Stimulated activated CD8-positive, alpha-beta memory T cell treated with anti-CD3 and anti-CD28 coated beads, Interleukin-4, amount 100 ng/mL, for 24 hours (primary cell): ENCODE measurements at places on chromosomes 3 and 15.
A peak's percentile ranks its signal among the peaks of the same experiment; 100 is the strongest.

GRCh38 chr15:67386947-67387346 is 132.4 kb downstream of the IQCH start:
- no peak for DNase-seq

DNA sequence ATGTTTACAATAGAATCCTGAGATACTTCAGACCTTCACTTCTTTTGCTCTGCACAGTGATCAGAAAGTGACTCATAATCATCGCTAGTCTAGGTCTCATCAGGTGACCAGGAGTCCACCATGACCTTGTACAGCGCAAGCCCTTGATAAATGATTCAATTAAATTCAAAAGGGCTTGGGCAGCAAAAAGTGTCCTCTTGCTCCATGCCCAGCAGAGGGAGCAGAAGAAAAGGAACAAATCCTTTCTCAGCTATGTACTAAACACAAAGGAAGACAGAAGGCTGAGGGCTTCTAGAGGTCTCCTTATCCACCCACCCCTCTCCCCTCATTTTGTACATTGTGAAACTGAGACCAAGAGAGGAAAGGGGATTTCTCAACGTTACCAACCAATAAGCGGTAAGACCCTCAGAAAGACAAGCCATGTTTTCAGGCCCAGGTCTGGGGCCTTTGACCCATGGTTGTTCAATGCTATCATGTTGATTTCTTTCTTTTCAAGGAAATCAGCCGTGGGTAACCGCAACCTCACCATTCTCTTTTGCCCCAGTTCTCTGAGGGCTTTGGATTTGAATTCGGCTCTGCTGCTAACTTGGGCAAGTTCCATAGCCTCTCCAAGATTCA is 74.8 kb downstream of the AQP9 start:
- DNase-seq: no peak

DNA sequence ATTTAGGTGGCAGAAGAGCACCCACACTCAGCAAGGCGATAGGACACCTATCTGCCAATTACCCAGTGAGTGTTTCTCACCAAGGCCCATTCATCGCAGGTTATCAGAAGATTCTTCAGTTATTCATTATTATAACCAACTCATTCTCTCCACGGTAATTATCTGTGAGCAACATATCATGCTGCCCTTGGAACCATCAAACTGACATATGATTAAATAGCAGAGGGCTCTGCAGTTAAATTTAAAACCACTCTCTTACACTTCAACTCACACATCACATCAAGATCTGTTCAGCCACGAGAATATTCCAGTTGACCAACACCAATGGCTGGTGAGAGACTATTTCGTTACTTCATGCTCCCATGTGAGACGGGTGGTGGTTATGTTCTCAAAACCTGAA is 489.3 kb downstream of the ERC2 start:
- no peak for DNase-seq

DNA sequence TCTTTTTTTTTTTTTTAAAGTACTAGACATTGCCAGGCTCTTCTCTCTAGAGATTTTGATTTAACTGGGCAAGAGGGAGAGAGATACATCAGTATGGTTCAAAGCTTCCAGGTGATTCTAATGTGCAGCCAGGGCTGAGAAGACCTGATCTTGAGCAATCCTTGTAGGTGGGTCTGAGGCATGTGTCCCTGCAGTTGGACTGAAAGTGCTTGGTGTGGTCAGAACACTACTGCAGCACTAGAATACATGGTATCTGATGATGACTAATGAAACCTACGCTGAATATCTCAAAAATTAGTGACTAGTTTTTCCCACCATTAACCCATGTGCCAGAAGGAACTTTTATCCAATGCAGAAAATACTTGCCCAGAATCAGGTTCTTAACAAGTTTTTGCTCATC is 34.4 kb upstream of the MYO5C start:
- no peak for DNase-seq

DNA sequence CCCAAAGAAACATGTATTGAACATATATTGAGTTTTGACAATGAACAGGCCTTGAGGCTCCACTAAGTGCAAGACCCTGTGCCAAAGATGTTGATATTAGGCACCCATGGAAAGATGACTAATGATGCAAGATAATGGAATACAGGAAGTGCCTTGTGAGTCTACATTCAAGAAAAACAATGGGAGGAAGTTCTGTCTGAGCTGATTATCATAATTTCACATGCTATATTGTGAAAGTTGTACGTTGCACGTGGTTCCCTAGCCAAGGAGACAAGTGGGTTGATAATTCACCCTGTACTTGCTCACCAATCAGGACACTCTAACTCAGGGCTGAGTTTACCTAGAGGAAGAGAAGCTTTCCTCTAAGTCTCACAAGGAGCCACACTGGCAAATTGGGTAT is 186.9 kb upstream of the STAC start:
- no peak for DNase-seq

GRCh38 chr3:155196131-155197021 is 97.1 kb downstream of the STRIT1 start:
- no peak for DNase-seq

DNA sequence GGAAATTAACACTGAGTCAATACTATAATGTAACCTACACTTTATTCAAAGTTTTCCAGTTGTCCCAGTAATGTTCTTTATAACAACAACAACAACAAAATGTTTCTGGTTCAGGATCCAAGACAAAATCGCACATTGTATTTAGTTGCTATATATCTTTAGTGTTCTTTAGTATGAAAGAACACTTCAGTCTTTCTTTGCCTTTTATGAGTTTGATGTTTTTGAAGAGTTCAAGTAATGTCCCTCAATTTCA is 7.6 kb upstream of the GRAMD1C start:
- no peak for DNase-seq

- DNase-seq: no peak
These were observed at the start of gene CD200R1 for GRCh38 chr3:112974894-112975293. Gene CD200R1, minus strand, starts transcription at chr3:112975103. Its CDS starts 246 bp downstream, at chr3:112974857.

- no peak for DNase-seq
These were observed 102.5 kb downstream of the IQSEC1 start for GRCh38 chr3:12970684-12971083.

DNA sequence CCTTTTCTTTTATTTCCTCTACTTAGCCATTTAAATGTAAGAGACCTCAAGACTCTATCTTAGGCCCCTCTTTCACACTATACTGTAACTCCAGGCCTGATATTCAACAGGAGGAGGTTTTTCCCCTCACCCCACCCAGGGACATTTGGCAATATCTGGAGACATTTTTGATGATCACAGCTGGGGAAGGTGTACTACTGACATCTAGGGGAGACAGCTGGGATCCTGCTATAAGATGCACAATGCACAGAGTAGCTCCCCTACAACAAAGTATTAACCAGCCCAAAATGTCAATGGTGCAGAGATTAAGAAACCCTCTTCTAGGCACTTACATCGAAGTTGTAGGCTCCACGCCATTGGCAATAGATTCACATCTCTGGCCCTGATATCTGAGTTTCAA is 517.5 kb upstream of the UBE2E2 start:
- DNase-seq: no peak

GRCh38 chr3:104101736-104102135 is 1265.0 kb upstream of the ALCAM start:
- no peak for DNase-seq

DNA sequence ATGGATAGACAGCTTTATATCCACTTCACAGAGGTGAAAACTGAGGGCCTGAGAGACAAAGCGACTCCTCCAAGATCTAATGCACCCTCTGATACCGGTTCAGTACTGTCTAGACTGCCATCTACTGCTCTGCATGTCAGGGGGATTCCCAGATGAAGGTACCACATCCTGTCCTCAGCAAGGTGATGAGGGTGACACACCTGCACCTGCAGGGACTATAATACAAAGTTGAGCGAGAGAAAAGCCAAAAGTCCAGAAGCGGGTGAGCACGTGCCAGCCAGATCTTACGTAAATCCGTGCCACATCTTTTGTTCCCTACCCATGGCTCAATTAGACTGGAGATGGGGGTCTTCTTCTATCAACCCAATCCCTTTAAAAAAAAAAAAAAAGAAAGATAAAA is 32.4 kb upstream of the HES1 start:
- DNase-seq: no peak

GRCh38 chr3:185470323-185470722 is 28.5 kb downstream of the TMEM41A start:
- no peak for DNase-seq

- DNase-seq: no peak
These were observed 789.8 kb downstream of the ROBO1 start for GRCh38 chr3:78978037-78978436.

DNA sequence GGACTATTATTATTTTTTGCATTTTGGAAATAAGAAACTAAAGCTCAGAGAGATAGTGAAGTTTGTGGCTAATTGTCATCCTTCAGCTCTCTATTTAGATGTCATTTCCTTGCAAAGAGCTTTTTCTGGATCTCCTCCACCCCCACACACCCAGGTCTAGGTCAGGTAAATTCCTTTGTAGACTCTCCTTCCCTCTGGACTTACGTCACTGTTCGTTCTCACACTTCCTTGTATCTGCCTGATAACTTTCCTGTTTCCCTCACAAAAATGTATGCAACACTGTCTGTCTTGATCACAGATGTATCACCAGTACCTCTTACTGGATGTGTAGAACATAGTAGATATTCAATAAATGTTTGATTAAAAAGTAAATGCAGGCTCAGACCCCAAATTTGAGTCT is 6.1 kb upstream of the MB21D2 start:
- no peak for DNase-seq

DNA sequence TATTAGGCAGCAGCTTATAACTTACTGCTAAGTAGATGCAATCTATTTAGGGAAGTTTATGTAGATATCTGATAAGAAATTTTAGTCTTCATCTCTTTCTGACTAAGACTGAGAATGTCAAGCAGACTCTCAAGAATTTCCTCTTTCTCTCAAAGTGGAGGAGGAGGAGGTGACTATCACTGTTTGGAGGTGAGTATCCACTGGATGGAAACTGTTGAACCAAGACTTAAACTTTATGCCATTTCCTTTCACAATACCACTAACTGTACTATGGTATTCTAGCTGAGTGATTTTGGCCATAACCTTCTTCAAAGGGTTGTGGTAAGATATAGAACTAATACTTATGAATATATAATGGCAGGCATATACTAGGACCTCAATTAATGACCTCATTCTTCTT is 64.6 kb downstream of the TPRG1 start:
- DNase-seq: no peak

DNA sequence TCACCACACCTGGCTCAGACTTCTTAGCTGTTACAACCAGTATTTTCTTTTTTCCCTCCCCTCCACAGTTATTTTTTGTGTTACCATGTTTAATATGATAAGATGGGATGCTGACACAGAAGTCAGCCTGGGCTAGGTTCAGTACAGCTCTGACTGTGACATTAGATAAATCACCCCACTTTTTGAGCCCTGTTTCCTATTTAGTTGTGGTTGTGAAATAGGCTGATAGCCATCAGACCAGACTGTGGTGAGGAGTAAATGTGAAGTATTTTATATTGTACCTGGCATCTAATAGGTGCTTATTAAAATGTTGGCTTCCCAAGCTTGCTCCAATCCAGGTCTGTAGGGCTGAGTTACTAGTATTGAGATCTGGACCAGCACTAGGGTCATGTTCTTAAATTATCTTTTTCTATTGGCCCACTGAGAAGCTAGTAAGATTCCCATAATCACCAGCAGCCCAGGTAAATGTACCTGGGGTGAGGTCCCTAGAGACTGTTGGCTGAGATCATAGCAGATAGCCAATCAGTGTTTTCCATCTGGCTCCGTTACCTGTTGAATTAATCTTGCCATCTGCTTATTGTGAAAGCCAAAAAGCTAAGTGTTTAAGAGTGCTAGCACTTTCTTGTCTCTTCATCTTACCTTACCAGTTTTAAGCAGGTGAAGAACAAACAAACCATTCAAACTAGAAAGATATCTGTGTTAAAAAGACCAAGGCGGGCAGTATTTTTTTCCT is 61.0 kb downstream of the CCK start:
- no peak for DNase-seq

DNA sequence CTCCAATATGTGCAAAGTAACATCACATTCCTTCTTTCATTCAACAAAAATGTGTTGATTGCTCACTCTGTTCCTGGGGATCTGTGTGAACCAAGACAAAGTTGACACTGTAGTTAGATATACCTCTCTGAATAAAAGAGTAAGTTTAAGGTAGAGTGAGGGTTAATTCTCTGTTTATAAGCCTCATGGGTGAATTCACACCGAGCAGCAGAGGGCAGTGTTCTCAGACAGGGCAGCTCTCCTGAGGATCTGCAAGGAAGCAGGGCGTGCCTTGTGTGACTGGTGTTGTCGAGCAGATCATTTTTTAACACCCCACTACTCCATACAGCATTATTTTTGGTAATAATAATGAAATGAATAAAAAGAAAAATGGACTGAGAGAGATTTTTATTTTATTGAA is 34.4 kb downstream of the PAQR9 start:
- DNase-seq: no peak

DNA sequence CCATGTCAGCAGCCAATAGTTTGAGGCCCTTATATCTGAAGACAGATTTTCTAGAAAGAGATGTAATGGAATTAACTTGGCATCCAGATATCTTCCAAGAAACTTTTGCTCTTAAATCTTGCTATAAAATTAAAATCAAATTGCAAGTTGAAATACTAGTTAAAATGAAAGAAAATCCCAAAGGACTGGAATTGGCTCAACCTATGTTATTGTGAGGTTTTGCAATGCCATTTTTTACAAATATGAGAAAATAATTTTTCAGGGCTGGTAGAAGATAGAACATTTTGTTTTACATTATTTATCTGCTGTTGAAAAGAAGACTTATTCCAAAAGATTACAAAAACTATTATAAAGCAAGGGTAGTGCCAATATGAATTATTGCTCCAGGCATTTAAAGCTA is 92.2 kb upstream of the AGTR1 start:
- no peak for DNase-seq

GRCh38 chr3:13676356-13677017 is 127.6 kb downstream of the FBLN2 start:
- DNase-seq: no peak

DNA sequence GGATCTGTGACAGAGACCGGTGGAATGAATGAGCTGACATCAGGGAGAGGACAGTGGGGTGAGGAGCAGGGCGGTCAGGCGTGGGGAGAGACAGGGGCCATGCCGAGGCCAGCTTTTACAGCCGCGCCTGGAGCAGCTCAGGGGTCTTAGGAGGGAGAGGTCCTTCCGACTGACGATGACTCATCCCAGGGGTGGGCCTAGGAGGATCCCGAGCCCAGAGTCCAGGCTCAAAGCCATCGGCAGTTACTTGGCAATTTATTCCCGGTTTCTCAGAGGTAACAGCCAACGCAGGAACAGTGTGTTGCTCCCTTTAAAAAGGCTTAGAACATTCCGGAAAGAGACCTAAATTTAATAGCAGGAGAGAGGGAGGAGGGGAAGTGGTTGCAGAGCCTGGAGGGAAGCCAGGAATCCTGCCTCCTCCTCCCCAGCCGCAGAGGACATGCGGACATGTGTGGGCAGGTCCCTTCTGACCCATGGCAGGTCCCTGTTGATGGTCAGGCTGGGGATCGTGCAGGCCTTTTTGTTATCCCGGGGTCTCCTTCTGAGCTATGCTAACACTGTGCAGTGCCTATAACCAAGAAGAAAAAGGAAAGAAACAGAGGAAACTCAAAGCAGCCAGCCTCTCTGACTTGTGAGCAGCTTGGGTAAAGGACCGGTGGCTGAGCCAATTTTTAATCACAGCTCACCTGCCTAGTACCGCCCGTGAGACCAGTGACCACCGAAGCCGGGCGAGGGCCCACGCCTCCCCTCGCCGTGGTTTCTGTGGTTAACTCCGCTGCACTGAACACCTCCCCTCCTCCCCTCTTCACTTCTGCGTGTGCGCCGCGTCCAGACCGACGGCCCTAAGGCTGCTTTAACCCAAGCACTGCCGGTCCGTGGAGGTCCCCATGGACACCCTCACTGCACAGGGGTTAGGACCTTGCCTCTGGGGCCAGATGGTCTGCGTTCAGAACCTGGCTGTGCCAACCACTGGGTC is 392.4 kb upstream of the PROK2 start:
- DNase-seq: peak; percentile 7

GRCh38 chr3:154323891-154324738 is at the start of gene DHX36:
Gene DHX36, minus strand, starts transcription at chr3:154324487. Its CDS starts 71 bp downstream, at chr3:154324416.
- peak; percentile 83 for DNase-seq
